Thoracic aorta (tissue), 2 donors: ENCODE measurements at places on chromosomes 11 and 22.

- DNase-seq: no peak
Observed at GRCh38 chr11:27650988-27651387, 49.3 kb downstream of the BDNF start.

DNA sequence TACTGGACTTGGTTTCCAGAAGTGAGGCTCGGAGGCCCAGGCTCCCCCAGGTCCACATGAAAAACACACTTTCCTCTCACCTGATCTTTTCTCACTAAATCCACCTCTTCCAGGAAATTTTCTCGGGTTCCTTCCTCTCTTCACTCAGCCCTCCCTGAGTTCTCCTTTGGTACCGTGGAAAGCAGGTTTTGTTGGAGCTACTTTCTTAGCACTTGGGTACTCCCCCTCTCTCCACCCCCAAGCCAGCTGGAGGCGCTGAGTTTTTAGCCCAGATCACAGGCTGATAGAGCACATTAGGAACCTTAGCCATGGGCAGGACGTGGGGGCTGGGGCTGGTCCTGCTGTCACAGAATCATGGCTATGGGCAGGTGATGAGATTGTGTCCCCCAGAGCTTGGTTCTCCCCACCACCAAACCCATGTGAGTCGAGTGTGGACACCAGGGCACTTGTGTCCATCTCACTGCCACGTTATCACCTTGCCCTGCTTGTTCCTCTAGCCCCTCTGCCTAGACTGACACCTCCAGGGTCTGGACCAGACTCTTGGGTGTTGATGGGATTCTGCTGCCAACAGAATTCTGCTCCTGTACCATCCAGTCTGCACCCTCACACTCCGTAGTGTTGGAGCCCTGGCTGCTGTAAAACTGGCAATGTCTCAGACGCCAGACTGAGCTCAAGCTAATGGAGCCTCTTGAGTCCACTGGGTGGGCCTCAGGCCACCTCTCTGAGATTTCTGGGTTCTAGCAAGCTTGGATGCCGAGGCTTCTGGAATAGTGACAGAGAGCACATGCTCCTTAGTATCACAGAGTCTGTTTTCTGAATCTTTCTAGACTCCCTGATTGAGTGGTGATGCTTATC lies 74.9 kb upstream of the NARS2 start:
- no peak for DNase-seq

DNA sequence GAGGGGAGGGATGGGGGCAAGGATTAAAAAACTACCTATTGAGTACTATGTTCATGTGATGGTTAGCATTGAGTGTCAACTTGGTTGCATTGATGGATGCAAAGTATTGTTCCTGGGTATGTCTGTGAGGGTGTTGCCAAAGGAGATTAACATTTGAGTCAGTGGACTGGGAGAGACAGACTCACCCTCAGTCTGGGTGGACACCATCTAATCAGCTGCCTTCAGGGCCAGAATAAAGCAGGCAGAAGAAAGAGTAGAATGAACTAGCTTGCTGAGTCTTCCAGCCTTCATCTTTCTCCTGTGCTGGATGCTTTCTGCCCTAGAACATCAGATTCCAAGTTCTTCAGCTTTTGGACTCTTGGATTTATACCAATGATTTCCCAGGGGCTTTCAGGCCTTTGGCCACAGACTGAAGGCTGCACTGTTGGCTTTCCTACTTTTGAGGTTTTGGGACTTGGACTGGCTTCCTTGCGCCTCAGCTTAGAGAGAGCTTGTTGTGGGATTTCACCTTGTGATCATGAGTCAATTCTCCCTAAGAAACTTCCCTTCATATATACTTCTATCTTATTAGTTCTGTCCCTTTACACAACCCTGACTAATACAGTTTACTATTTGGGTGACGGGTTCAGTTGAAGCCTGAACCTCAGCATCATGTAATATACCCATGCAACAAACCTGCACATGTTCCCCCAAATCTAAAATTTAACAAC lies 70.2 kb downstream of the MTNR1B start:
- DNase-seq: no peak

DNA sequence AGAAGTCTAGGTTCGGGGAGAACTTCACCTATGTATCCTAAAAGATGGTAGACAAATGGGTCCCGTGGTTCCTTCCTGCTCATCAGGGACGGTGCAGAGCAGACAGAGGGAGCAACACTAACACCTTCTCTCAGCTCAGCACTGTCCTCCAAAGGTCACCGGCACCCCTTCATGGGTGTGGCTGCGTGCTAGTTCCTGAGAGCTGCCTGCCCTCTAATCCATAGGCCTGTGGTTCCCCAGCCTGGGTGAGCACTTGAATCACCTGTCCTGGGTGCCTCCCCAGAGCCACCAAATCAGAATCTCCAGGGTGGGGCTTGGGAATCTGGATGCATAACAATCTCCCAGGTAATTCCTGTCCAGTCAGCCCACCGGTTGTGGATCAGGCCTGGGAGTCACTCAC lies 113.9 kb upstream of the TMEM45B start:
- DNase-seq: no peak

DNA sequence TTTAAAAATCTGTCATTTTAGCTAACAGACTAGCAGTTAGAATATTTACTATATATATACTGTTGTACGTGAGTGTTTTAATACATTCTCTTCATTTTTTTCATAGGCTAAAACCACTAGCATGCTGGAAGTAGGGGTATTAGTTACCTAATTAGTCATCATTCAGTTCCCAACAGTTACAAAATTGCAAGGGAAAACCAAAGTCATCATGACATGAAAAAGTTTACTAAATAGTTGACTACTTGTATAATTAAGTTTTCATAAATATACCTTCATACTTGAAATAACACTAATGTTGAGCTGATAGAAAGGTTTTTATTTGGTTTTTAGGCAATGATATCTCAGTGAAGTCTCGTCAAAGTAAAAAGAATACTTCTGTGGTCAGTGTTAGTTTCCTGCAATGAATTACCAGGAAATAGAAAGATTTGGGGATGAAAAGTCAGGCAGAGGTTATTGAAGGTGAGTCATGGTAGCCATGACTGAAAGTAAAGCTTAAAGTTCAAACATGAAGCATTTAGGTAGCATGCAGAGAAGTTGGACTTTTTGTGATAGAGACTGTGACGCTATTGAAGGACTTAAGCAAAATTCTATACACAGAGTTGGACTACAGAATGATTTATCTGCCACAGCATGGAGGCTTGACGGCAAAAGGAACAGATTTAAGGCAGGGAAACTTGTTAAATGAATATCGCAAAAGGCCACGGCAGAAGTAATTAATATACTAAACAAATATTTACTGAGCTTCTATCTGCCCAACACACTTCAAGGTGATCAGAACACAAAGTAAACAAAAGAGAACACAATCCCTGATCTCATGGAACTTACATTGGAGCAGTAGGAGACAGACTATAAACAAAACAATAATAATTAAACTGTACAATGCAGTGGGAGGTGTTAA lies 828.1 kb upstream of the FAT3 start:
- DNase-seq: no peak

- DNase-seq: no peak
Observed at GRCh38 chr11:132683602-132684001, 848.7 kb downstream of the OPCML start.

DNA sequence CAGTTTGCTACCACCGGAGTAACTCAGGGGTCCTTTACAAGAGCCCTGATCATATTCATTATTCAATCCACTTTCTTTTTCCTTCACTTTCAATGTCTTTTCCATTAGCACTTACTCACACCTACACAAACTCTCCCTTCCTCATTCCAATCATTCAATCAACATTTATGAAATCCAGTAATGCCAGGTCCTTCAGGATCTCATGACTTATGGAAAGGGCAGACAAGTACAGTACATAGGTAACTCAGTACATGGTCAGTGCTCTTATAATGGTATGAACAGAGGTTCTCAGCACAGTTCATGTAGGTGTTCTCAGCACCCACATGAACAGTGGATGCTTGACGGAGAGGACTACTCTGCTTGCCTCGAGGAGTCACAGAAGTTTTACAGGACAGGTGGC lies 106.6 kb downstream of the USP35 start:
- no peak for DNase-seq

DNA sequence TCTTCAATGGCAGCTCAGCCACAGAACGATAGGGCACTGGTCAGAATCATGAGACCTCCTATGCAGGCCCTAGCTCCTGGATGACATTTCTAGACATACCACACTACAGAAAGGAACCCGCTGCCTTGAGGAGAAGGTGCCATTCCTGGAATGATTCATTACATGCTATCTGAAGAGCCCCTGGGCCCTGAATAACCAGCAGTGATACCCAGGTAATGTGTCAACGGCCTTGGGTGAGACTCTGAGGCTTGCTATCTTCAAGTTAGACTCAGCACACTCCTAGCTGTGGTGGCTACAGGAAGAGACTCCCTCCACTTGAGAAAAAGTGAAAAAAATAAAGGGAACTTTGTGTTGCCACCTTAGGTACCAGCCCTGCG lies 161.2 kb upstream of the GRIA4 start:
- DNase-seq: no peak

- DNase-seq: no peak
Observed at GRCh38 chr11:104881117-104881794, 17.0 kb downstream of the CASP12 start.

DNA sequence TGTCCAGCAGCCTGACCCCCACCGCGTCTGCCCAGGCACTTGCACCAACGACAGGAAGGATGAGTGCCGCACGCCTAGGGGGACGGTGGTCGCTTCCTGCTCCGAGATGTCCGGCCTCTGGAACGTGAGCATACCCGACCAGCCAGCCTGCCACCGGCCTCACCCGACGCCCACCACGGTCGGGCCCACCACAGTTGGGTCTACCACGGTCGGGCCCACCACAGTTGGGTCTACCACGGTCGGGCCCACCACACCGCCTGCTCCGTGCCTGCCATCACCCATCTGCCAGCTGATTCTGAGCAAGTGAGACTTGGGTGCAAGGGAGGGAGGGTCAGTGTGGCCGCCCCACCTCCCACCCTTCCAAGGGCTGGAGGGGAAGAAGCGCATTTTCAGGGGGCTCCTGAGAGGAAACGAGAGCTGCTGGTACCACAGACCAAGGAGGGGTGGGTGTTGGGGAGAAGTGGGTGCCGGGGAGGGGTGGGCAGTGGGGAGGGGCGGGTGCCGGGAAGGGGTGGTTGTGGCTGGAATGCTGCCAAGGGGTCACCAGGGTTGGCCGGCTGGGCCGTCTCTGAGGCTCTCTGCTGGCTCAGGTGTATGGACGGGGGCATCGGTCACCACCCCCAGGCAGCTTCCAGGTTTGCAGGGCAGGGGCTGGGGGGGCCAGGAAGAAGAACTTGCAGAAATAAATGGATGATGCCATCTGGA lies 27.7 kb upstream of the MUC5B start:
- no peak for DNase-seq

- DNase-seq: no peak
Observed at GRCh38 chr11:106306942-106307341, 229.5 kb downstream of the AASDHPPT start.

DNA sequence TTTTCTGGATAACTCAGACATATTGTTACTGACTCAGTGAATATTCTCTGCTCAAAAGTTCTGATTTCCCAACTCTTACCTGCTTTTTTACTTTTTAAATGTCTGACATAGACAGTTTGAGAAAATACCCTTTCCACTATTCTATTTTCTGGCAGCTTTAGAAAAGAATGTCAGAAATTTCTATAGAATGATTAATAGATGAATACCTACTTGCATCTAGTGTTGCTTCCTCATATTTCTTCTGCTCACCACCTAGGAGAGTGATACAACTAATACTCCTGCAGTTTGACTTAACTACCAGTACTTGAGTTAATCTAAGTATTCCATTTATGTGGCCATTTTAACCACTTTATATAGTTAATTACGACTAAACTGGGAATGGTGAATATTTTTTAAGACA lies 55.2 kb downstream of the KDM2A start:
- no peak for DNase-seq

DNA sequence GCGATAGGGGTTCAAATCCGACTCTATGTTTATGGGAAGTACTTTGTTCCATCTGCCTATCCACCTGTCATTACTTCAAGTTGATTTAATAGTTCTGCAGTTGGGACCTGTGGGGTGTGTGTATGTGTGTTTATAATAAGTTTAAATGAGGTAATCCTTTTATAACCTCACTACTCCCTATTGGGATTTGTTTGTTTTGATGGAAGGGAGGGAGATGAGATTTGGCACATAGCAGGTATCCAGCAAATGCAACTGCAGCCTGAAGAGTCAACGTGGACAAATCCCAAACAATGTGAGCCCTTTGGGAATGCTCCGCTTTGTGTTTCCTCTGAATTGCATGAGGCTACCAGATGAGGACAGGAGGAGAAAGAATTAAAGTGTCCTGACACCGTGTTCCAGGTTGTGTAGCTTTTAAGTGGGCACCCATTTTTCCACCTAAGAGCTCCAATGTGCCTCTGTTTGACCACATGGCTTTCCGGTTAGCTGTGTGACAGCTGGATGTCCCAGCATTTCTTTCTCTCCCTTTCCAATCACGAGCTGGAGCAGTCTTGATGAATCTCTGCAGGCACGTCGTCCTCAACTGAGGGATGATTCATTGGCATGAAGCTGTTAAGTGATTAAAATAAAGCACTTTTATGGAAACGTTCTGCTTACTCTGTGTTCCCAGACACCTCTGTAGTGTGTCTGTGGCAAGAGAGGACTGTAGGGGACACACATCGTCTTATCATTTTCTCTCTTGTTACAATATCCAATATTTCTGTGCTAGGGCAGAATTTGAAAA lies 610.7 kb downstream of the NTM start:
- DNase-seq: no peak

- no peak for DNase-seq
Observed at GRCh38 chr11:18618342-18619025, 15.7 kb downstream of the SPTY2D1 start.

GRCh38 chr11:2788168-2789071 lies 88.6 kb upstream of the KCNQ1OT1 start:
- DNase-seq: no peak

- no peak for DNase-seq
Observed at GRCh38 chr11:2190657-2191471, 19.2 kb upstream of the TH start.

- no peak for DNase-seq
Observed at GRCh38 chr11:95829580-95830259, 39.4 kb downstream of the CEP57 start.

DNA sequence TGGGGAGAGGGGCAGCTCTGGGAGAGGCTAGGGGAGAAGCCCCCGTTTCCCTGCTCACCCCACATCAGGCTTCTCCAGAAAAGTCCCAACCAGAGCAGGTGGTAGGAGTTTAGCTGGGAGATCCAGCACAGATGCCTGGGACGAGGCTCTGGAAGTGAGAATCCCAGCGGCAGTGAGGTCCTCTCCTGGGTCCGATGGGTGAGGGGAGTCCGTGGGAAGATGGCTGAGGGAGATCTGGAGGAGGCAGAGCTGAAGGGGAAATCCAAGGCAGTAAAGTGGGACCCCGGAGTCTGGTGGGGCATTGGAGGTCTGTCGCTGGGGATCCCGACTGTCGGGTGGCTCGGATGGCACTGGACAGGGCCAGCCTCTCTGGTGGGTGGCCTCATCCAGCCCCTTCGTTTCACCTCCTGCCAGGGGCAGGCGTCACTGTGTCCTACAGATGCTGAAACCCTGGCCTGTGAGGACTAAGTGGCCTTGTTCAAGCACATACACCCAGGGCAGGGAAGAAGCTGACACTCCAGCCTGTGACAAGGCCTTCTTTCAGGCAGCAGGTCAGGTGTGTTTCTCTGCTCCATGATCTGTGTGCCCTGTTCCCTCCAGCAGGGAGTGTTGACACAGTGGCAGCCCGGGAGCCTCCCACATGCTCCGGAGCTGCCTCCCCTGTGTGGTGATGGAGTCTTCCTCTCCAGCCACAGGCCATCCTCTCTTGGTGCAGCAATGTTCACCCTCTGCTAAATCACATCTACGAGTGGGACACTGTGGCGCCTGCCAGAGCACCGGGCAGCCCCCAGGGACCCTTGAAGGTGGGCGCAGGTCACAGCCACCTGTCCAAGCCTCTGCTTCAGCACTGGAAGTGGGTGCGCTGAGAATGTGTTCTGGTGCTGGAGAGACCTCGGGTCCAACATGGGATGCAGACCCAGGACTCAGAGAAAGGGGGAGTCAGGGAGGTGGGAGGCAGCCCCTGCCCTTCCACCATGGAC lies 850.8 kb downstream of the BRD1 start:
- no peak for DNase-seq
